Stimulated activated CD8-positive, alpha-beta memory T cell treated with anti-CD3 and anti-CD28 coated beads, Interleukin-4, amount 100 ng/mL, for 24 hours (primary cell): ENCODE measurements at places on chromosomes 7 and 10.

GRCh38 chr7:13217768-13218167, 530.3 kb downstream of the ARL4A start:
- no peak for DNase-seq

DNA sequence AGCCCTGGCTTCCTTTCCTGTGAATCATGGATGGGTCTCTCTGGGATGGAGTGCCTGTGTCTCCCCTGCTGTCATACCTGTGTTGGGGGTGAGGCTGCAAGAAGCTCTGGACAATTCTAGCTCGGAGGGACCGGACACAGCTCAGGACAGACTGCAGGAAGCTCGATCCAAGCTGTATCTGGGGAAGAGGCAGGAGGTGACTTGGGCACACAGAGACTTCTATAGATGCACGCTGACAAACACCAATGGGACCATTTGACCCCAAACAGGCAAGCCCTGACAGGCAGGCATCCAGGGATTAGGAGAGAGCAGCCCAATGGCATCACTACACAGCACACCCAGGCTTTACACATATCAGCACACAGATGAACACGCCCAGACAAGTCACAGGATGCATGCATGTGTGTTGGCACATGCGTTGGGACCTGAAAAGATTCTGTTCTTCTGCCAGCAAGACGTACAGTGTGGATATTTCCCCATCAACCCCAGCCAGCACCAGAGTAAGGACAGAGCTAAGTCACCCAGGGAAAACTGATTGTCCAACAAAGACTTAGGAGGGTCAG, 4.5 kb downstream of the LLCFC1 start:
- no peak for DNase-seq

DNA sequence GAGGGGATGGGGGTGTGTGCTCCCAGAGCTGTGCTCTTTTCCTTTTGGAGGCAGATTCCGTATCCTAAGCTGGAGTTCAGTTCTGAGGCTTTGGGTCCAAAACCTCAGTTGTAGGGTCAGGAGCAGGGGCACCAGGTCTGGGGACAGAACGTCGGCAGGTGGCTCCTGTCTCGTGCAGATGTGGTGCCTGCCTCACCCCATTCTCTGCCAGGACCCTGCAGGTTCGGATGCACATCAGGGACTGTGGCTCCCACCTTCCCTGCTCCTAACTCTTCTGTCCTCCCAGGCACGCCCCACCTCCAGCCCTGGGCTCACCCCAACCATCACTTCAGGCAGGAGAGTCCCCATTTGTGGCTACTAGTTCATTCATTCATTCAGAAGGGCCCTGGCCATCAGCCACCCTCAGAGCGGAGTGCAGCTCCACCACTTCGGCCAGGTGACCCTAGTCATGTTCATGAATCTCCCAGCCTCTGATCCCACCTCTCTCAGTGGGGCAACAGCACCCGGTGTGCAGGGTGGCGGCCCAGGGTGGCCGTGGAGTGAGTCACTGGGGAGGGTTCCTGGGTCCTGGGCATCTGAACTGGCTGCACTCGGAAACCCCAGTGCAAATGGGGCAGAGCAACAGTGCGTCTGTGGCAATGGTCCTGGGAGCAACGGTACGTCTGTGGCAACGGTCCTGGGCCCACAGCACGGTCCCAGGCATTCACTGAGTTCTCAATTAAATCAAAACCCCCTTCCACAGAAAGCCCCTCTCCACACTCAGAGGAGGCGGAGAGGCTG, 100.8 kb upstream of the FAM20C start:
- DNase-seq = no peak

DNA sequence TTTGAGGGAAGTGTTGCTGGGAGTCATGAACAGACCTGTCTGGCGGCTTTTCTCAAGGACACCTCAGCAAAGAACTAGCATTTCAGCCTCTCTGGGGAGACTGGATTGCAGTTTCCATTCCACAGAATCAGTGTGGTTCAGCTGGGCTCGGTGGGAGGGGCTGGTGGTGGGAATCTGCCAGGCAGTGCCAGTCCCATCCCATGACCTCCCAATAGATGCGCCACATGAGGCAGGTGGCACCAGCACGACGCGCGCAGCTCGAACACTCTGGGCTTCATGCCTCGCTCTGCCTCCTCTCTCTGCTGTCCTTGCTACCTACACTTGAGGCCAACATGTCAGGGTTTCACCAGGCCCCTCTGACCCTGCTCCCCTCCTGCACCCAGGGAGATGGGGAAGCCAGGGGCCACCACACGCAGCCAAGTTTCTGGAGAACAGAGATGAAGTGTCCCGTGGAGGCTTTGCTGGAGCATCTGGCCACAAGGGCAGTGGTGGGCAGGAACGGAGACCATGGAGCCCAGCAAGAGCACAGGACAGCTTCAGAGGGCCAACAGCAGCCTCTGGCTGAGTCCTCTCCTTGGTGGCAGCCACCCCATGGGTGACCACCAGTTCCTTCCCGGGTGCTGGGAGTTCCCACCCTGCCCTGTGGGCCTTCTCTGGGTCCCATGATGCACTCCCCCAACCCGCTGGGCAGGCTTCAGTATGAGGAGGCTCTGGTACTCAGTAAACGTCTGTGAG, 2.3 kb downstream of the NACAD start:
- DNase-seq = no peak

GRCh38 chr10:95266674-95267095, 24.1 kb downstream of the PDLIM1 start:
- no peak for DNase-seq

DNA sequence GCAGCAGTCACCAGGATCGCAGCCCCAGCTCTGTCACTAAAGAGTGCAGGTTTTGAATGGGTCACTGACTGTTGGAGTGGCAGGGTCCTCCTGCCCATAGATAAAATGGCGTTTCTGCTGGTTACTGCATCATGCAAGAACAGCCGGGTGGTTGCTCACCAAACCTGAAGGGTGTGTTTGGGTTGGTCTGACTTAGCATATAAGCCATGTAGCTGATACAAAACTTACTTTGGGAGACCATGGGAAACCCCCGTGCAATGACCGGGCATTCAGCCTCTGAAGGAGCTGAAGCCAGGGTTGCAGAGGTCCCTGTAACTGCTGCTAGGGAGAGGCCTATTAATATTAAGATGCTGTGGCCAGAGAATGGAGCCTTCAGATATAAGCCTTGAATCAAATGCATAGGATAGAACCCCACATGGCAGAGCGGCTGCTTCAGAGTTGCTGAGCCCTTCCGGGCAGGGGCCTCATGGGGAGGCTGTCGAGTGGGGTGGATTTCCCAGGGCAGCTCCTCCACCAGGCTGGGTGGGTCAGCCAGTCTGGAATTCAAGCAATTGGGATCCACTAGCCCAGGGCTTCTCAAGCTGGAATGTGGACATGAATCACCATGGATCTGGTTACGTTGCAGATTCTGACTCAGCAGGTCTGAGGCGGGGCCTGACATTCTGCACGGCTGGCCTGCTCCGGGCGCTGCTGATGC, 70.9 kb upstream of the CTBP2 start:
- no peak for DNase-seq

DNA sequence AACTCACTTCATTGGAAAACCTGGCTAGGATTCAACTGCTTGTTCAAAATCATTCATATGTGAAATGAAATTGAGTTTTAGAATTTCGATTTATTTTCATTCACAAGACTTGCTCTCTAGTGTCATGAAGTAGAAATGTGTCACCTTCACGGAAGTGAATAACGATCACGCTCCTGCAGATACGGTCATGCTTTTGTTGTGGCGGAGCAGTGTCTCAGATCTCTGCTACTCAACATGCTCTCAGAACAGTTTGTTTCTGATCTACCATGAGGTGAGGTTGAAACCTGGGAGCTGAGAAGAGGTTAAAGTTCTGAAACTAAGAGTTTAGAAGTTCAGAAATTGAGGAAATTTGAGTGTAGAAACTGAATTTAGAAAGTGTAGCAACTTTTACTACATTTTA, 13.8 kb upstream of the PITRM1 start:
- DNase-seq = no peak

- DNase-seq = no peak
These were observed 2.5 kb upstream of the ITIH2 start for GRCh38 chr10:7700577-7701125.

GRCh38 chr7:42945821-42946626, 13.8 kb downstream of the MRPL32 start:
- no peak for DNase-seq

DNA sequence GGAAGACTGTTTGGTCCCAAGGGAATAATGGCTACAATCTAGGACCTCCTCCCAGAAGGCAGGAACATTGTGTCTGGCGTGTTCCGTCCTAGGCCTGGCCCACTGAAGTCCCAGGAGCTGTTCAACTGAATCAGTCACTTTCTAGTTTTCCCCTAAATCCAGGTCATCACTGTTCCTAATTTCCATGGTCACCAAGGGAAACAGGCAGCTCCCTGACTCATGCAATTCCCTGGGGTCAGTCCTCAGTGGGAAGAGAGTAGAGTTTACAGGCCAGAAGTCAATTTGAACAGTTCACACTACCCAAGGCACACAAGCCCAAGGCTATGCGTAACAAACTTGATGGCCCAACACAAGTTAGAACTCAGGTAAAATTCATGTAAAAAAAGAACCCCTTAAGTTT, 44.0 kb downstream of the CREB3L2 start:
- DNase-seq = no peak

DNA sequence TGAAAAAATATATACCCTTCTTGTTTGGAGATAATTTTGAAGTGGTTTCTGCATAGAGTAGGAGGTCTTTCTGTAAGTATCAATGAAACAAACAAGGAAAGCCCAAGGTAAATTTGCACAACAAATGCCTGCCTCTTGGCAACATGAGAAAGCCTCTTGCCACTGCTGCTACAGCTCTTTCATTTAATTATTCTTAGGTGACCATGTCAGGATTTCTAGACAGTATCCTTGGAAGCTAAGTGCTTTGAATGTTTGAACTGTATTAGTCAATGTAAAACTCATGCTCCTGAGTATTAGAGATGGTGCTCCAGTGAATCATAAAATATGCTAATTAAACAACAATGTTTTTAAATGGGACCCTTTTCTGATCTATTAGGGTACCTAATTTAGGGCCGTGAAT, 81.2 kb upstream of the ITGB1 start:
- DNase-seq = no peak

- DNase-seq = no peak
These were observed 238.2 kb upstream of the KLF14 start for GRCh38 chr7:130972201-130972600.

GRCh38 chr7:152756116-152756515, 3.4 kb upstream of the ACTR3B start:
- DNase-seq = no peak

DNA sequence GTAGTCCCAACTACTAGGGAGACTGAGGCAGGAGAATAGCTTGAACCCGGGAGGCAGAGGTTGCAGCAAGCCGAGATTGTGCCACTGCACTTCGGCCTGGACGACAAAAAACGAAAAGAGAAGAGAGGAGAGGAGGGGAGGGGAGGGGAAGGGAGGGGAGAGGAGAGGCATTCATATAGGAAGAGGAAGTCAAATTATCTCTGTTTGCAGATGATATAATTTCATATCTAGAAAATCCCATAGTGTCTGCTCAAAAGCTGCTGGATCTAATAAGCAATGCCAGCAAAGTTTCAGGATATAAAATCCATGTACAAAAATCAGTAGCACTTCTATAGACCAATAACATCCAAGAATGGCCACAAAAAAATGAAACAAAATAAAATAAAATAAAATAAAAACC, 120.3 kb downstream of the LMBR1 start:
- no peak for DNase-seq

GRCh38 chr10:31147210-31147608, 115.5 kb upstream of the ZNF438 start:
- no peak for DNase-seq

GRCh38 chr7:94609561-94609960, 46.4 kb downstream of the SGCE start:
- DNase-seq = no peak

- no peak for DNase-seq
These were observed 380.3 kb upstream of the ADARB2 start for GRCh38 chr10:2117641-2118040.

- no peak for DNase-seq
These were observed 120.1 kb downstream of the WDFY4 start for GRCh38 chr10:48804740-48805182.

DNA sequence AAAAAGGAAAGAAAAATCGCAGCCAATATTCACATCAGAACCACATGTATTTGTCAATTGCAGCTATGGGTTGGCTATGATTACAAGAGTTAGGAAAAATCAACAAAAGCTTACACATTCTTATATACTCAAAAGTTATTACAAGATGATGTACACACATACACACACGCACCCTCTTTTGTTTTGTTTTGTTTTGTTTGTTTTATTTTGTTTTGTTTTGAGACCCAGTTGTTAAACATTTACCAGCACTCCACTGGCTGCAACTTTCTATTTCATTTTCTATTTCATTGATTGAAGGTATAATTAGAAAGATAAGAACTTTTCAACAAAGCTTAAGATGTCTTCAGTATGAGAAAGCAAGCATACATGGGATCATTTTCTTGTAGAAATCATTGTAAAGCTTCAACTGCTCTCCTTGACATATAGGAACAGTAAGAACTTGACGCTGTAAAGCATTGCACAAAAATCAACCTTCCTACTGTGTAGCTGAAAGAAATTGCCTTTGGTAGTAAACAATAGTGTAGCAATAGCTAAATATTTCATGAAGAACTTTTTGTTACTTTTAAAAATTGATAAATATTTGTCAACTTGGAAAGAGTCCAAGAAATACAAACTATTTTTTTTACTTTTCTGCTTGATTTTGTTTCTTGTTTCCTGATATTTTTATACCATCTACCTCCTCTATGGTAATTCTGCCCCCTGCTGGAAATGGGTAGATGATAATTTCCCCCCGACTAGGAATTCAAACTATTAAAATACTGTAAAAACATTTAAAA, 205.9 kb downstream of the MBL2 start:
- no peak for DNase-seq

DNA sequence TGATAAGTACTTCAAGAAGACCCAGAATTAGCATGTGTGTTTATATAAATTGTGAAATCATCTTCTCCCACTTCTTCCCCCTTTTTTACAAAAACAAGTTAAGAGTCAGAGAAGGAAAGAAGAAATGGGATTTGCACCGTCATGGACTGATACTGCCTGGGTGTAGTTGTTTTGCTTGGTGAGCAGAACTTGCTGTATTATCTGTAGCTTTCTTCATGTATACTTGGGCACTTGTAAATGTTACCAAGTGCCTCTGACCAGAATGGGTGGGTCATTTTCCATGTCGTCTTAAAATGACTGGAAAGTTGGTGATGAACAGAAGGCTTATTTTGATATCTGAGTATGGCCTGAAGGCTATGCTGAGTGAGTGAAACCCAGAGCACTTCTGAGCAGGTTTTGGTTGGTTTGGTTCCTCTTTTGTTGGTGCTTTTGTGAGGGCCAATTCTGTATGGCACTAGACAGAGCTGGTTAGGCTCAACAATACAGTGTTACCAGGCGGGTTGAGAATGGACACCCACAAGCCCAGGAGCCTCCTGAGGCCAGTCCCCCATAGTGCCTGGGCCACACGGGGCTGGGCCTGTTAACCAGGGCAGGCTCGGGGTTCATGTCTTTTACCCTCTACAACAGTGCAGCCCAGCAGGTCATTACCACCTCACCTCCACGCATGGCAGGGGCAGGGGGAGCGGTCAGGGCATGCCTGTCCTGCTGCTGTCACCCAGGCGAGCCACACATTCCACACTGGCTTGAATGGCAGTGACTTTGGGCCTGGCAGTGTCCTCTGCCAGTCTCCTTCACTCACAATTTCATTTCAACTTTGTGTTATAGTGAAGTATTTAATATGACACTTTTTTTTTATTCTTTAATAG, 115.1 kb downstream of the CCNY start:
- no peak for DNase-seq
